ENCODE measurements at places on chromosomes 11 and 22. TPM values are rescaled to one million over a fixed set of nuclear protein-coding genes. Genes with fewer than 3 reads are reported as not detected.

The MS4A12 gene
- total RNA-seq = not detected

The PPP6R2 gene
- total RNA-seq = 34.2 TPM

The PTPRCAP gene
- 0.32 TPM for total RNA-seq

The GSTT2B gene
- total RNA-seq = 5.2 TPM

The SEC14L6 gene
- total RNA-seq = not detected

The PRCP gene
- 28.8 TPM for total RNA-seq

The SYT9 gene
- not detected for total RNA-seq

The PRMT3 gene
- total RNA-seq = 26.5 TPM

The GAL gene
- total RNA-seq = 1.6 TPM

The TBX1 gene
- total RNA-seq = 0.54 TPM

The TRAF6 gene
- 11.2 TPM for total RNA-seq

The CALCB gene
- total RNA-seq = not detected

The CD3D gene
- total RNA-seq = not detected

The UCP3 gene
- 0.48 TPM for total RNA-seq

The MS4A6E gene
- total RNA-seq = not detected

The SPON1 gene
- not detected for total RNA-seq

The EMID1 gene
- total RNA-seq = not detected

The KREMEN1 gene
- 19.3 TPM for total RNA-seq

The SCN3B gene
- total RNA-seq = 0.04 TPM

The TMEM123 gene
- total RNA-seq = 269 TPM

The RASD2 gene
- 0.07 TPM for total RNA-seq

The TSSK2 gene
- not detected for total RNA-seq

The ST13 gene
- 211 TPM for total RNA-seq

The OR52A1 gene
- not detected for total RNA-seq

The APLNR gene
- total RNA-seq = not detected

The MUC2 gene
- total RNA-seq = not detected

The SLC15A3 gene
- 2.6 TPM for total RNA-seq

The CARNS1 gene
- total RNA-seq = not detected

The RIBC2 gene
- 1.7 TPM for total RNA-seq

The HPX gene
- total RNA-seq = 0.24 TPM

The FREY1 gene
- total RNA-seq = 0.14 TPM

The SHISAL1 gene
- 0.03 TPM for total RNA-seq

The SPDYC gene
- total RNA-seq = not detected

The NLRP10 gene
- total RNA-seq = 3.1 TPM

The TRPM5 gene
- total RNA-seq = not detected

The FXYD6 gene
- total RNA-seq = not detected

The RFPL2 gene
- total RNA-seq = not detected

The NOX4 gene
- total RNA-seq = 0.10 TPM

The BLID gene
- total RNA-seq = 0.78 TPM

The APOL5 gene
- total RNA-seq = not detected

The CDK2AP2 gene
- 43.4 TPM for total RNA-seq

The PHOX2A gene
- not detected for total RNA-seq

The SH3BP1 gene
- 51.5 TPM for total RNA-seq

The CDC42BPG gene
- total RNA-seq = 11.1 TPM

The NAALADL1 gene
- 5.6 TPM for total RNA-seq

The OR6A2 gene
- total RNA-seq = not detected

The HEPN1 gene
- not detected for total RNA-seq

The FSHB gene
- total RNA-seq = not detected

The OR4C5 gene
- total RNA-seq = not detected

The CCDC88B gene
- total RNA-seq = 4.9 TPM

The WT1 gene
- total RNA-seq = not detected

The CCDC89 gene
- total RNA-seq = 0.51 TPM

The ASRGL1 gene
- total RNA-seq = 0.20 TPM

The LRRN4CL gene
- 0.41 TPM for total RNA-seq

The PVALB gene
- not detected for total RNA-seq

All from foreskin keratinocyte (primary cell).